Aorta (tissue), 5 donors: ENCODE measurements at places on chromosomes 6 and 20. TPM values are rescaled to one million over a fixed set of nuclear protein-coding genes. Genes with fewer than 3 reads are reported as not detected.

OOEP gene
- total RNA-seq, result 0.39 TPM

LY6G6C gene
- total RNA-seq, result not detected

SLC17A2 gene
- total RNA-seq, result not detected

DNA sequence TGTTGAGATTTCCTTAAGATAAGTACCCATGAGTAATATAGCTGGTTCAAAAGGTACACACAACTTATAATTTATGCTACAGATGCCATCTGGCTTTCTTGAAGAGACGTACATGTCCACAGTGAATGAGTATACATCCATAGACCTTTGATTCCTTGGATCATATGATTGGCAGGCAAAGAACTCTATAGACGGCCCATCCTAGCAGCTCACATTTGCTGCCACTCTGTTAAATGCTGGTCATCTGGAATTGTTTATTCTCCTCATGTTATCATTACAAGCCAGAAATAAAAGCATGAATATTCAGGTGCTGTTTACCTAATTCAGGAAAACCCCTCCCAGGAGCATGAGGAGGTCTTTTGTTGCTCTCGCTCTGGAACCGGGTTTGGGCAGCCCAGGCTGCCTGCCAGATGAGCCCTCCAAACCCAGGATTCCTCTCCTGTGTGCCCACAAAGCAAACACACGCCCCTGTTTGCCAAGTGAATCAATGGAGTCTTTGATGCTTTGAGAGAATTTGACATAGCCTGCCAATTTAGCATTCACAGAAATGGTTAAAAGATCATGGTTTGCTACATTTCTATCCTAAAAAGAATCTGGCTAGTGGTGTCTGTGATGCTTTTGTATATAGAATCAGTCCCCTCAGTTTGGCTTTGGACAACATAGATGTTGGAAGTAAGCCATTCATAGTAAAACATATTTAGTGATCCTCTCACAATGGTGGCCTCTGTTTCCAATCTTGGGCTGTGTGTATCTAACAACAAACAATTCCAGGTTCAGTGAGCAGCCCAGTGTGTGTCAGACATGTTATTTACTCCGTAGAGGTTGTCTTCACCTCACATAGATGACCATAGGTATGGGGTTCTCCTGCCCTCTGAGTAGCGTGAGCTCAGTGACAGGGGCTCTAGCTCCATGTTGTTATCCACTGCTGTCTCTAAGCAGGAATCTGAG is 17.5 kb upstream of the PLCG1 start:
- DNase-seq, result no peak
